ENCODE measurements at places on chromosomes 16 and 17.

DNA sequence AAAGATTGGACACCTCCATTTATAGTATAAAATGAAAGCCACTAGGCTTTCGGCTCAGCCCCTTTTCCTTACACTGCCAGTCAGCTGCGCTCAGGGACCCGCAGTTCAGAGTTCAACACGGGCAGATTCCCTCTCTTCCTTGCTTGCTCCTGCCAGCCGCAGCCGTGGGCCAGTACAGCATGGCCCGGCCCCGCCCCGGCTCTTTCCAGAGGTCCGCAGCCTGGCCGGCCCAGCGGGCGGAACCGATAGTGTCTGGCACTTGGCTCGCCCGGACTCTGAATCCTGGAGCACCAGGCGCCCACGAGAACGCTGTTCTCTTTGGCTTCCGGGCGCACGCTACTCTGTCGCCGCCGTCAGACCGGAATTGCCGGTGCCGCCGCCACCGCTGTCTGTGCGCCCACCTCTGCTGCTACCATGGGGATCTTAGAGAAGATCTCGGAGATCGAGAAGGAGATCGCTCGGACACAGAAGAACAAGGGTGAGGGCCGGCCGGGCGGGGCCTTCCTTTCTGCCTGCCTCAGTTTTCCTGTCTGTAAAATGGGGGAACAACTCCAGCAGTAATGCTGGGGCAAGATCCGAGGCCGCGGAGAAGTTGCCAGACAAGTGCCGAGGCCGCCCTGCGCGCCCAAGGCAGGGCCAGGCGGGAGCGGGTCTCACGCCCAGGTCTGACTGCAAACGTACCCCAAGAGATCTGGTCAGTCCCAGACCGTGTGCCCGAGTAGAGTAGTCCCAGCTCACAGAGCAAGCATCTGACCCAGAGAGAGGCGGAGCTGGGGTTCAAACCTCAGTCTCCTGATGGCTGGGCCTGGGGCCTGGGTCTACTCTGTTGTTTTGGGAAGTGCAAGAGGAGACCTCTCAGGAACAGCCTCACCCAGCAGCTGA is at the start of gene DRG2:
DRG2 (plus strand) TSS at position 339 of the 882 bp plus-strand sequence; CDS start at position 415, 76 bp downstream.
- peak; percentile 87 for DNase-seq

DNA sequence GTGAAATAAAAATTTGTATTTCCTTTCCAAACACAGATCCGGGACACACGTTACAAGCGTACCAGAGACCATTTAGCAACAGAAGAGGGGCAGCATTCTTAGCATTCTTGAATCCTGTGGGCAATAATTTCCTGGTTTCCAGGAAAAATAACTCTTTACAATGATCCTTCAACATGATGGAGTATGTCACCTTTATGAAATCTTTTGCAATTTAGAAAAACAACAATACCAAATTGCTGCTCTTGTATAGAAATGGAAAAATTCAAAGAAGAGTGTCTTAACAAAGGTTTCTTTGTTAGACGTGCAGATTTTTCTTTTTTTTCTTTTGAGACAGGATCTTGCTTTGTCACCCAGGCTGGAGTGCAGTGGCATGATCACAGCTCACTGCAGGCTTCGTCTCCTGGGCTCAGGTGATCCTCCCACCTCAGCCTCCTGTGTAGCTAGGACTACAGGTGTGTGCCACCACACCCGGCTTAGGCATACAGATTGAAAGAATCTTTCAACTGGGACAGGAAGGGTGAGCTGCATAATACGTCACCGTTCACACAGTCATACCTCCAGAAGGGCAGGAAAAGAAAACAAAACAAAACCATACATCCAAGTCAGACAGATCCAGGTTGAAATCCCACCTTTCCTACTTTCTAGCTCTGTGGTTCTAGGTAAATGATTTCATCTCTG is 10.8 kb upstream of the GCSH start:
- no peak for DNase-seq

DNA sequence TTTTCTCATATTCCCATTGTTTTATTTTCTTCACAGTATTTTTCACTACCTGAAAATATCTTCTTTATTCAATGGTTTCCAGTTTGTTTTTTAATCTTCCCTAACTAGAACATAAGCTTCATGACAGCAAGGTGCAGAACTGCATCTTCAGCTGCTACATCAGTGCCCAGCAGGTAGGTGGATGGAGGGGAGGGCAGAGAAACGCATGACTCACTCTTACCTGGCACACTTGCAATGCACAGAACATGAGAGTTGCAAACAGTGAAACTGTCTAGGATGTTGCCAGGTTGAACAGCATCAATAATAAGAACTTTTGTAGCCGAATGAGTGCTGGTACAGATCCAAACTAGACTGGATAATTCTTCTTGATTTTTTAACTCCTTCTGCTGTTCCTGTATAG is 127.1 kb downstream of the SPAG9 start:
- DNase-seq = no peak

- no peak for DNase-seq
These were observed 1.9 kb upstream of the FAM20A start for GRCh38 chr17:68603027-68603426.

GRCh38 chr17:76720941-76721340 is 5.5 kb downstream of the JMJD6 start:
- DNase-seq = no peak
